Right renal cortex interstitium (tissue), 3 donors: ENCODE measurements at places on chromosomes 13 and 19. TPM values are rescaled to one million over a fixed set of nuclear protein-coding genes. Genes with fewer than 3 reads are reported as not detected.
A peak's percentile ranks its signal among the peaks of the same experiment; 100 is the strongest.

GRCh38 chr19:30209617-30210600, 162.3 kb upstream of the ZNF536 start:
- DNase-seq = no peak

DNA sequence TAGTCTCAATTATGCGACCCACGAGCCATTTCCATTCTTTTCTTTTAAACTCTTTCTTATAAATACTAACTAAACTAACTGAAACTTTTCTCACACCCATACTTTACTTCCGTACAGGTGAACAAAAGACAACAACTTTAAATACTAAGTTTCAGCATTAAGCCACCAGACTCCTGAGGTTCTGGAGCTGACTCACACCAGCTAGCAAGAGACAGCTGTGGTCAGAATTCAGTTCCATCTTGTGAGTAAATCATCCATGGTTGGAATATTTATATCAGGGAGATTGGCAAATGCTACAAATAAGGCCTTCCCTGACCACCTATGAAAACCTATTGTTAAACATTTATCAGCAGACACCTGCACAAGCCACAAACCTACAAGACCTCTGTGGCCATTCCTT, 897.0 kb downstream of the EFNB2 start:
- DNase-seq = no peak

- DNase-seq = no peak
These were observed 419.5 kb upstream of the ARGLU1 start for GRCh38 chr13:106987427-106987785.

- DNase-seq = no peak
These were observed 930.5 kb upstream of the SLITRK1 start for GRCh38 chr13:84812789-84813188.

- no peak for DNase-seq
These were observed 245.1 kb downstream of the KCTD12 start for GRCh38 chr13:76641056-76641455.

DNA sequence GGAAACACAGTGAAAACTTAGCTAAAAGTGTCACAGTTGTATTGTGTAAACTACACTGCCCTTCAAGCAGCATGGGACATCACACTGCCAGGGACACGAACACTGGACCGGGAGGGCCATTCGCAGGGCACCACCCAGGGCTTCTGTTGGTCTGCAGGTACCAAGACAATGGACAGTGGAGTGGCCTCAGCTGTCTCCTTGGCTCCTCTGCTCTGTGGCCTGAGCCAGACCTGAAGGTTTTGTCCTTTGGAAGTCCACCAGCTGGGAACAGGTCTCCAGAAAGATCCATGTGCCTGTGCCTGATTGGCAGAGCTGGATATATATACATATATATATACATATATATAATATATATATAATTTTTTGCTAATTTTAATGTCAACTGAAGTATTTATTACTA, 149.8 kb downstream of the ZNF536 start:
- DNase-seq = no peak

- DNase-seq = no peak
These were observed 269.9 kb downstream of the DACH1 start for GRCh38 chr13:71597150-71597549.

GRCh38 chr19:10112895-10113591, 1.6 kb downstream of the P2RY11 start:
- no peak for DNase-seq

- DNase-seq = peak; percentile 38
These were observed 88.4 kb downstream of the FOXO1 start for GRCh38 chr13:40578055-40578454.

DNA sequence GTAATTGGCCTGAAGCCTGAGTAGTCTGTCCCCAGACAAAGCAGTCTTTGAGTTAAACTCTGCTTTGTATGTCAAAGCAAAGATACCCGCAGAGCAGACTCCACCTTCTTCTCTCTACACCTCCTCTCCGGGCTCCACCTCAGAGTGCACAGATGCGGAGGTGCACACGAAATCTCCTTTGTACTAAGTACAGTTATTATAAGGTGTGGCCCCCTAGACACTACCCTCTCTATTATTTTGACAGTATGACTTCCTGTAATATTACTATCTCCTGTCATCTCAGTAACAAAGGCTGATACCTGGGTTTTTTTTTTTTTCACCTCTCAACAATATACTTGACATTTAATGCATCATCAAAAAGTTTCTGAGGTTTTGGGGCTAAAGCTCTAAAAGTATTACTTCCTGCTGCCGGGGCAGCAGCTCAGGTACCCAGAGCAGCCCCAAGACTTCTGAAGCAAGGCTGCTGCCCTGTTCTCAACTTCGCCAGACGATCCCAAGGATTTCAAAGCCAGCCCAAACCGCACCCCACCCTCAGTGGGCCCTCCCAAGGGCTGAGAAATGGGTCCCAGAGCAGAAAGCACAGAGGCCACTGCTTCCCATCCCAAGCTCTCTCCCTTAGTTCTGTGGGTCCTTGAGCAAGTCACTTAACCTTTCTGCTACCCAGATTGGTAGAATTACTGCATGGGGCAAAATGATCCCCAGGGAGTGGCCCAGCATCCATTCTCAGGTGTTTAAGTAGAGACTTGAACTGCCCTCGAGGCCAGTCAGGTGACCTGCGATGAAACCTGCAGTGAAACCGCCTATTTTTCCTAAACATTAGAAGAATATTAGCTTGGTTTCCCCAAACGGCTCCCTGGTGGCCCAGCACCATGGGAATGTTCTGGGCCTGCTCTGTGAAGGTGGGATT, 180.6 kb downstream of the FOXO1 start:
- DNase-seq = no peak

GRCh38 chr13:83297586-83298290, 584.5 kb downstream of the SLITRK1 start:
- DNase-seq = no peak

DNA sequence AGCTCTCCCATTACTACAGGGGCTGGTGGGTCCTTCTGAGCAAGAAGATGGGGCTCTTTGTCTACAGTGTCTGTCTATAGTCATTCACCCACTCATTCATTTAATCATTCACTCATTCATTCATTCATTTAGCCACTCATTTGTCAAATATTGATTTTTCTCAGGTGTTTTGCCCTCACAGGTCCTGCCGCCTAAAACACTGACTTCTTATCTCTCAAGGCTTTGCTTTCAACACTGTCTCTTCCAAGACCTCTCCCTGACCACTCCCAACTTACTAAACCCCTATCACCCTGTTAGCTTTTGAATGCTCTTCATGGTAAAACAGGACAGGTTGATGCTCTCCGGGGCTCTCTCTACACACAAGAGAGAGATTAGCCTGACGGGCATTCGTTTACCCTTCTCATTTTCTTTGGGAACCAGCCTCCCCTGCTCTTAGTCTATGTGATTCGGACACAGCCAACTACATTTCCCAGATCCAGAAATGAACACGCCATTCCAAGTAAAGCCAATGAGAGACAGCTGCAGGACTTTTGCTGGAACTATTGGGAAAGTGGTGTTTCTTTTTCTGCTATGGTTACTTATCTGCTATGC, 22.7 kb downstream of the FAM187B start:
- DNase-seq = no peak

OR7E24 gene
- polyA plus RNA-seq = not detected

CYP4F3 gene
- 0.18 TPM for polyA plus RNA-seq

DIRAS1 gene
- 3.7 TPM for polyA plus RNA-seq

KLK15 gene
- not detected for polyA plus RNA-seq

C19orf33 gene
- polyA plus RNA-seq = 5.2 TPM

NDUFA13 gene
- polyA plus RNA-seq = 285 TPM

RNF113B gene
- not detected for polyA plus RNA-seq

CEP89 gene
- 29.4 TPM for polyA plus RNA-seq

PRKCSH gene
- 299 TPM for polyA plus RNA-seq

ZSCAN5B gene
- polyA plus RNA-seq = not detected

KIR3DL2 gene
- not detected for polyA plus RNA-seq
